Activated naive CD8-positive, alpha-beta T cell treated with anti-CD3 and anti-CD28 coated beads for 36 hours (primary cell): ENCODE measurements at places on chromosomes 16 and 17. TPM values are rescaled to one million over a fixed set of nuclear protein-coding genes. Genes with fewer than 3 reads are reported as not detected.

GRCh38 chr16:12059216-12059769, 82.8 kb downstream of the SNX29 start:
- H3K36me3 ChIP-seq, result no peaks in the 10 kb centered on the region
- peaks cover 16% of the 10 kb centered on the region for H3K4me1 ChIP-seq
- DNase-seq, result no peak
- H3K4me3 ChIP-seq, result no peak overlapping the region

DNA sequence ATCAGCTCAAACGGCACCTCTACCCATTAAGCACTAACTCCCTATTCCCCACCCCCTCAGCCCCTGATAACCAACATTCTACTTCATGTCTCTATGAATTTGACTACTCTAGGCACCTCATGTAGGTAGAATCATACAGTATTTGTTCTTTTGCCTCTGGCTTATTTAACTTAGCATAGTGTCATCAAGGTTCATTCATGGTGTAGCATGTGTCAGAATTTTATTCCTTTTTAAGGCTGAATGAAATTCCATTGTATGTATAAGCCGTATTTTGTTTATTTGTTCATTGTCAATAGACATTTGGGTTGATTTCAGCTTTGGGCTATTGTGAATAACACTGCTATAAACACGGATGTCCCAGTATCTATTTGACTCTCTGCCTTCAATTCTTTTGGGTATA, 794.9 kb upstream of the SOX9 start:
- DNase-seq, result no peak
- H3K4me1 ChIP-seq, result no peaks in the 10 kb centered on the region
- no peaks in the 10 kb centered on the region for H3K27me3 ChIP-seq
- no peak overlapping the region for H3K27ac ChIP-seq

GRCh38 chr16:450785-451512, 25.5 kb downstream of the RAB11FIP3 start:
- H3K27me3 ChIP-seq, result no peaks in the 10 kb centered on the region
- H3K4me1 ChIP-seq, result peaks cover 6% of the 10 kb centered on the region
- no peaks in the 10 kb centered on the region for H3K36me3 ChIP-seq
- H3K4me3 ChIP-seq, result no peak overlapping the region
- no peak overlapping the region for H3K27ac ChIP-seq

GRCh38 chr16:3170440-3171180, 17.4 kb upstream of the OR1F1 start:
- peaks cover 2% of the 10 kb centered on the region for H3K36me3 ChIP-seq
- H3K4me3 ChIP-seq, result peak overlapping the region; percentile 78
- peak overlapping the region; percentile 82 for H3K27ac ChIP-seq
- H3K27me3 ChIP-seq, result peaks cover 60% of the 10 kb centered on the region
- H3K4me1 ChIP-seq, result peaks cover 34% of the 10 kb centered on the region

- H3K27me3 ChIP-seq, result peaks cover 33% of the 10 kb centered on the region
- DNase-seq, result no peak
- no peak overlapping the region for H3K27ac ChIP-seq
Measured at GRCh38 chr16:57859331-57859730, 57.0 kb upstream of the KIFC3 start.

IFI35 gene
- total RNA-seq, result 49.5 TPM

CES4A gene
- 3.5 TPM for total RNA-seq

DNA sequence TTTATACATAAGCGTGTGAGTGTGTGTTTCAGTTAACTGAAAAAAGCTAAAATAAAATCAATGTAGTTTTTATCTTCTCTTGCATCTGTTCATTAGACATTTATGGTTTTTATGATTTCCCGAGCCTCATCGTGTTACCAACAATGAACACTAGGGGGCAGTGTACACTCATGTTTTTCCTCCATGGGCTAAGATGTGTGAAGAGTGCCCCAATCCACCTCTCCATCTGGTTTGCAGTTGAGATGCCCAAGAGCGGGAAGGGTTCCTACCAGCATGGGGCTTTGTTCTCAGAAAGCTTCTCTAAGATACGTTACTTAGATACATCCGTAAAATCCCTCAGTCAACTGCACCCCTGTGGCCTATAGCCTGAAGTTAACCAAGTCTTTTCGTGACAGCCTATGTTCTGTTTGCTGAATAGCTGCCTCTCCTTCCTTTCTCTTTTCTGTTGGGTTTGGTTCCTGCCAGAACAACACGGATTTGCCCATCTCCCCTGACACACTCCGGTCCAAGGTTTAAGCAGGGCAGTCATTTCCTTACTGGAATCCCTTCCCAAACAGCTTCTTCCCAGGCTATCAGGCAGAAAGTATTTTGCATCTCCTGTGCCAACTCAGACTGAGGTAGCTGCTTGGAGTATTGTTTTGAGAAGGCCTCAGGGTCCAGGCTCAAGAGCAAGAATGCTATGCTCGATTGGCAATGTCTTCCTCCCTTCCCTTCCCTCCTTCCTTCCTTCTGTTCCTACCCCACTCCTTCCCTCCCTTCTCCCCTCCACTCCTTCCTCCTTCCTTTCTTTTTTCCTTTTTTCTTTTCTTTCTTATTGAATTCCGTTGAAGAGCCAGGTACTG, 12.9 kb upstream of the ELAC2 start:
- H3K27me3 ChIP-seq, result peaks cover 4% of the 10 kb centered on the region
- H3K27ac ChIP-seq, result no peak overlapping the region
- H3K4me3 ChIP-seq, result no peak overlapping the region
- peaks cover 2% of the 10 kb centered on the region for H3K4me1 ChIP-seq
- H3K36me3 ChIP-seq, result no peaks in the 10 kb centered on the region

TM4SF5 gene
- total RNA-seq, result not detected

SLC35G6 gene
- not detected for total RNA-seq

- no peak overlapping the region for H3K27ac ChIP-seq
- peak; percentile 77 for DNase-seq
- H3K27me3 ChIP-seq, result peaks cover 58% of the 10 kb centered on the region
Measured at GRCh38 chr17:48678141-48678971, 44.0 kb downstream of the PRAC1 start.

SLC6A2 gene
- not detected for total RNA-seq

DNA sequence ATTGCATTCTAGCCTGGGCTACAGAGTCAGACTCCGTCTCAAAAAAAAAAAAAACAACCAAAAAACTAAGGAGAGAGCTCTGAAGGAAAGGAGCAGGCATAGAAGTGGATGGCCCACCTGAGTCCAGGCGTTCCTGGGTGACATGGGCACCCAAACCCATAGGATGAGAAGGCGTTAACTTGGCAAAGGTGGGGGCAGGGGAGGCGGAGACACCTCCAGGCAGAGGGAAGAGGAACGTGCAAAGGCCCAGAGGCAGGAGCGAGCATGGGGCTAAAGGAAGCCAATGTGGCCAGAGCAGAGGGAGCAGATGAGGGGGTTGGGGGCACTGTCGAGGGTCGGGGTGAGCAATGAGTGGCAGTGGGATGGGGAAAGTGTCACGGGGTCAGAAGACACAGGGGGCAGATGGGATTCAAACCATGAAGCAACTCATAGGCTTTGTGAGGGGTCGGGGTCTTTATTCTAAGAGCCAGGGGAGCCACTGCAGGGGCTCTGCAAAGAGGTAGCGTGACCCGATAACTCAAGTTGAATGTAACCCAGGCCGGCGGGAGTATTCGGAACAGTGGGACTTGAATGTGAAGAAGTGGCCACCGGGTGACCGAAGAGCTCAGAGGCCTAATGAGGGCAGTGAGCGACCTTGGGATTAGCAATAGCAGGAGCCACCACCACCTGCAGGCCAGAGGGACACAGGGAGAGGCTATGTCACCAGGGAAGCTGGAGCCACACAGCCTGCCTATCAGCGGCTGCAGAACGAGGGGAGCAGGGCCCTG, 11.8 kb downstream of the TTYH2 start:
- peaks cover 4% of the 10 kb centered on the region for H3K36me3 ChIP-seq
- no peaks in the 10 kb centered on the region for H3K27me3 ChIP-seq
- no peaks in the 10 kb centered on the region for H3K4me1 ChIP-seq
- DNase-seq, result no peak
- no peak overlapping the region for H3K4me3 ChIP-seq
- no peak overlapping the region for H3K27ac ChIP-seq

GRCh38 chr17:33091271-33091670, 99.6 kb downstream of the SPACA3 start:
- no peak for DNase-seq
- no peaks in the 10 kb centered on the region for H3K36me3 ChIP-seq
- no peak overlapping the region for H3K4me3 ChIP-seq
- no peaks in the 10 kb centered on the region for H3K4me1 ChIP-seq
- peaks cover 15% of the 10 kb centered on the region for H3K27me3 ChIP-seq

GRCh38 chr16:58733248-58733670, 857 bp downstream of the GOT2 start:
- no peaks in the 10 kb centered on the region for H3K27me3 ChIP-seq
- H3K4me1 ChIP-seq, result peaks cover 34% of the 10 kb centered on the region
- peaks cover 17% of the 10 kb centered on the region for H3K36me3 ChIP-seq

DNA sequence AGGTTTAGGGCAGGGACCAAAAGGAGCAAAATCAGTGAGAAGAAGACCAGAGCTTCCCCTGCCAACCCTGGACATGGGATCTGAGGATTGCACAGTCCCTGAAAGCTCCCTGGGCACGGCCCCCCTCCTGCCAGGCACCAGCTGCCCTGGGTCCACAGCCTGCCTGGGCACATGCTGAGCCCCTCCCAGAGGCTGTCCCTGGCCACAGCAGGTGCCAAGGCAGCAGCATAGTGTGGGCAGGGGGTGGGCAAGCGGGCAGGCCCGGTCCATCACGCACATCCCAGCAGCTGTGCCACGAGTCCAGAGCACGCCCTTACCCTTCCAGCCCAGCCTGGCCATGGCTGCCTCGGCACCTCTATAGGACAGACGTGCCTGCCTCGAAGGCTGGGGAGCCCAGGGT, 12.7 kb downstream of the SCN4A start:
- H3K27ac ChIP-seq, result no peak overlapping the region
- H3K4me1 ChIP-seq, result peaks cover 4% of the 10 kb centered on the region
- H3K36me3 ChIP-seq, result no peaks in the 10 kb centered on the region
- no peak overlapping the region for H3K4me3 ChIP-seq
- no peaks in the 10 kb centered on the region for H3K27me3 ChIP-seq
- DNase-seq, result no peak

ANKFN1 gene
- total RNA-seq, result not detected

DNA sequence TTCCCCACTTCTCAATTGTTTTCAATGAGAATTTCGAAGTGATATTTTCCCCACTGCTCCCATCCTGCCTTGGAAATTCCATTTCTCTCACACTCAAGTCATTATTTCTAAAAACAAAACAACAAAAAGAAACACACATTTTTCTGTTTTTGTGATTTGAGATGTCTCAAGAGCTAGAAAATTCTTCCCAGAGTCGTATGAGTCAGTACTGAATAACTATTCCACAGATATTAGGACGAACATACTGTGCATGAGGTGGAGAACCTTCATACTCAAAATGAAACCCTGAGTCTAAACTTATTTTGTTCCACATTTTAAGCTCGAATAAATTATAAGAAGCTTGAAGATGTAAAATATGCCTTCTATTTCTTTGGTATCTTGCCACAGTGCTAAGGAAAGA, 204.6 kb downstream of the SLC39A11 start:
- peaks cover 53% of the 10 kb centered on the region for H3K36me3 ChIP-seq
- H3K27me3 ChIP-seq, result no peaks in the 10 kb centered on the region
- H3K27ac ChIP-seq, result no peak overlapping the region
- H3K4me3 ChIP-seq, result no peak overlapping the region
- no peak for DNase-seq

DNA sequence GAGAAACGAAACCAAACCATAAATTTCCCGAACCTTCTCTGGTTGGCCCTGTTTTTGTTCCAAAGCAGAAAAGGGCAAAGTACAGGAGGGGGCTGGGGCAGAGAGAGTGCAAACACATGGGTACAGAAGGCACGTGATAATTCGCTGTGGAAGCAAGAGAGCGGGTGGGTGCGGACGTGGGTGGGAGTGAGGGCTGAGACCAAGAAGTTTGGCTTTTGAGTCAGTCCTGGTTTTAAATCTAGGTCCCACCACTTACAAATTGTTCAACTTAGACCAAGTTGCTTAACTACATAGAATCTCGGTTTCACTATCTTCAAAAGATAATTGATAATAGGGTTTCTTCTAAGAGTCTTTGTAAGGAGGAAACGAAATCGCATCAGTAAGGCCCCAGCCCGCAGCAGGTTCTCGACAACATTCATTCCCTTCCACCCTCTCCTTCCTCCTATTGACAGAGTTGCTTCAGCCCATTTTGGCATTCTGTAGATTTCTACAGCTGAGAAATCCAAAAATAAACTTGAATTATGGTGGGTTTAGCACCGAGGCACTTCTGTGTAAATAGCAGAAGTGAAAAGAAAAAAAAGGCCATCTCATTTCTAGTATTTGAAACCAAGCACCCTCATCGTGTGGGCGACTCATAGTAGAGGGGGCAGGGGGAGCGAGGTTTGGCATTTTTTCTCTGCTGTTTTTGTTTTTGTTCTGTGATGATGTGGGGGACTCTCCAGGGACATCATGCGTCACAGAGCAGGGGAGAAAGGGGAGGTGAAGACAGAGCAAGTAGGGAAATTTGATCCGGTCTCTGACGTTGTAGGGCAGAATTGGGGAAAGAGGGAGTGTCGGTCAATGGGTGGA, 33.6 kb upstream of the CCR7 start:
- peak; percentile 82 for DNase-seq
- H3K4me1 ChIP-seq, result peaks cover 97% of the 10 kb centered on the region
- H3K27ac ChIP-seq, result peak overlapping the region; percentile 98
- H3K27me3 ChIP-seq, result no peaks in the 10 kb centered on the region
- H3K4me3 ChIP-seq, result peak overlapping the region; percentile 72
- peaks cover 30% of the 10 kb centered on the region for H3K36me3 ChIP-seq
